ENCODE measurements at places on chromosomes 1 and 21.

DNA sequence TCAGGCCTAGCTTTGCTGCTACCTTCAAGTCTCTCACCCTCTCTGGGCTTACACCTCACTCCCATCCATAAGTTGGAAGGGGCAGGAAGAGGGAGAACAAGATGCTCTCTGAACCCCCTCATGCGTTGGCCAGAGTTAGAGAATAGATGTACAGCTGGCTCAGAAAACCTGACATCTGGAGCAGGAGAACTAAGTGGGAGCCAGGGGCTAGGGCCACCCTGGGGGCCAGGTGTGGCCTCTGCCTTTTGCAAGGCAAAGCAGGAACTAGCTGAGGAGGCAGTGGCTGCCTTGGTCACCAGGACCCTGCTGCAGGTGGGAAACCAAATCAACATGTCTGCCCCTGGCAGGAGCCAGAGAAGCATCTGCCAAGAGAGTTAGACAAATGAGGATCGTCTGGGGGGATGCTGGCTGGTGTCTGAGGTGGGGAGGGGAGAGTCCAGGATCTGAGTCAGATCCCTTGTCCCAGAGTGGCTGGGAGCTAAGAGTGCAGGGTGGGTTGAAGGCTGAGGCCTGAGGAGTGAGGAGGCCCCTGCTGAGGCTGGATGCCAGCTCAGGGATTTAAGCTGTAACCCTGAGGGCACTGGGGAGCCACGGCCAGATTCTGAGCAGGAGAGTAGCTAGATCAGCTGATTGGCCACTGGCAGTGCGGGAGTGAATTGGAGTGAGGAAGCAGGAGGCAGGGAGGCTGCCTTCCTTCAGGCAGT lies 115.0 kb downstream of the EPHB2 start:
- no peak for DNase-seq

GRCh38 chr1:80155371-80155770 lies 1148.8 kb upstream of the ADGRL4 start:
- no peak for DNase-seq

DNA sequence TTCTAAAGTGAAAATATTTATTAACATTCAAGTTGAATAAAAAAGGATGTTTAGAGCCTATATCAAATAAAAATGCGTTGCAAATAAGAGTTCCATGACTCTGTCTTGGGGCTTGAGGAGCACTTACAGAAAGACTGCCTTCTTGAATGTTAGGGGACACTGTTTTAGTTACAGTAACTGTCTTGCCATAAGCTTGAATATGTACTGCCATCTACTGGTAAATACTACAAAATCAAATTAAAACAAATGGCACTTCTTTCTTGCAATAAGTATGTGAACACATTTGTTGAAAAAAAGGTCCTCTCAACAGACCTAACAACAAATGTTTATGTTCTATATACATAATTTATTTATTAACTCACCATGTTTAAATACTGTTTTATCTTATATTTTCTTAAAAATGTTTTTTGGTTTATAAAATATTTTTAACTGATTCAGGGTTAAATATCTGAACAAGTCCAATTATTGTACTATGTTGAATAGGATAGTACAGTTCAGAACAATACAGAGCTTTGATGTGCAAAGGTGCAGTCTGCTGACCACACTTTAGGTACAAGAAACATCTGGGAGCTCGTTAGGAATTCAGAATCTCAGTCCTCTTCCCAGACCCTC lies 199.5 kb downstream of the LRRIQ3 start:
- no peak for DNase-seq

DNA sequence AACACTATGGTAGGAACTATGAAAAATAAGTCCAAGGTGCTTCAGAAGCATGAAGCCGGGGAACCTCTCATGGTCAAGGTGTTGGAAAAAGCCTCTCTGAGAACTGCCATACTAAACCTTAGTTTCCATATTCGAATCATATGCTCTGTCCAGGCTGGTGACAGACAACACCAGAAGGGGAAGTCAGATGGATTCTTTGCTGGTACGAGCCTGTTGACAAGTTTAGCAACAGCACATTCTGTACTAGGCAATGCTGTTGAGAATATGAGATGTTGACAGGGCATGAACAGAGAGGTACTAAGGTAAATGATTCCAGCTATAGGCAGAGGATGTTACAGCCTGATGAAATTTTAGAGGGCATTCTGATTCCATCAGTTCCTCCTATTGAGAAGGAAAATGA lies 461.3 kb upstream of the ZRANB2 start:
- no peak for DNase-seq

GRCh38 chr1:214604523-214604922 lies 1.5 kb downstream of the CENPF start:
- DNase-seq, result no peak

DNA sequence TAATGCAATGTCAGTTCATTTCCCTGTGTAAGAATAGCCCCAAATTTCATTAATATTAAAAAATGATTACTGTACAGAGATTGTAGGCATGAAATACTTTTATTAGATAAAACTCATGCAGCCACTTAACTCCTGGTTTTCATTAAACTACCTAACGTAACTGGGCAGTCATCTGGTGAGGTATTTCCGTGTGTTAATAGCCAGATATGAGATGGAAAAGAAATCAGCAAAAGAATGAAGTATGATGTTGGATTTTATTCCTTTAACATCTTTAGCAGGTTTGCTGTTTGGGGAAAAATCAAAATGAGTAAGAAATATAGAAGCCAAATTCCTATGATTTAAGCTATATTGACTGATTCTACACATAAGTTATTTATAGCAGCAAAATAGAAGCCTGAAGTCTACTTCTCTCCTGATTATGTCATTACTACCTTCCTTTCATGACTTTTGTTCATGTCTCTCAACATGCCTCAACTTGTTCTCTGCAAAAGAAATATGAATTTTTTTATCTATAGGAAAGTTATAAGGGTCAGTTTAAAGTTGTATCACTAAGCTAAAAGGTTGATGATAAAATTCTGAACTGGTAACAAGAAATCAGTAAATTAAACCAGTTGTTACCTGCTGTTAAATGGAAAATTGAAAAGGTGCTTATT lies 42.6 kb downstream of the CCDC18 start:
- no peak for DNase-seq

DNA sequence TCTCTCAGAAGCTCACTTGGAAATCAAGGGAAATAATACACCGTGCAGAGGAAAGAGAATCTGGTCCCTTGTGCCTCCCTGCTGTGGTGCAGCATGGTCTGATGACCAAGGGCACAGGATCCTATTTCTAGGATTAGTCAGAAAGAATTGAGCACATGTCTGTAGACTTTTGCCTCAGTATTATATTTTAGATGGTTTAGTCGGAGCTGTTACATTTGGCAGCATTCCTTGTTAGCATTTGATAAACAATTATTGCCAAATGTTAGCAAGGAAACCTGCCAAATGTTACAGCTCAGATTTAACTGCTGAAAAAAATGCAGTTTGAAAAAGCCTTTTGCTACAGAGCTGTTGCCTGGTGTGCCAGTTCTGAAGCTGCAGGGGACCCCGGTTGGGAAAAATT lies 183.5 kb upstream of the DPYD start:
- DNase-seq, result no peak

- DNase-seq, result no peak
Measured at GRCh38 chr1:62991152-62991551, 207.2 kb downstream of the ATG4C start.

DNA sequence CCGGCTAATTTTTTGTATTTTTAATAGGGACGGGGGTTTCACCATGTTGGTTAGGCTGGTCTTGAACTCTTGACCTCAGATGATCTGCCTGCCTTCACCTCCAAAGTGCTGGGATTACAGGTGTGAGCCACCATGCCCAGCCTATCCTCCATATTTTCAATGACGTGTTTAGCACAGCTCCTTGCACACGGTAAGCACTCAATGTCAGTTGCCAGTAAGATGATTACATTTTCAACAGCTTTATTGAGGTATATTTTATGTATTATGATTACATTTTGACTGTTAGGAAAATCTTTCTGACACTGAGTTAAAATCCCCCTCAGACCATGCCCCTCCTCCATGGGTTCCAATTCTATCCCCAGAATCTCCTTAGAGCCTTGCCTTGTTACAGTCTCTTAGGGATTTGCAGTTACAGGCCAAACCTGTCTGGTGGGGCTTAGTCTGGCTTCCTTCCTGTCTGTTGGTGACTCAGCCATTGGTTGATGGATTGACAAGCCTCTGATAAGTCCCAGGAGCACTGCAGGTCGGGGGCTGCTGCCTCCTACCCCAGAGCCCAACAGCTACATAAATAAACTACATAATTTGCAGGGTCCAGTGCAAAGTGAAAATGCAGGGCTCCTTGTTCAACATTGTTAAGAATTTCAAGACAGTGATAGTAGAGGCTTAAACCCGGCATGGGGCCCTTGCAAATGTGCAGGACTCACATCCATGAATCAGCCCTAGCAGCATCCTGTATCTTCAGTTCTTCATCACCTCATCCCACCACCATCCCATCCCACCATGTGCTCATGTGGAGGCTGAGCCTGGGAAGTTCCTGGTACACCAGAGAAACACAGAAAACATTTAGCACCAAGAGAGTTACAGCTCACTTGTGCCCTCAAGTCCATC lies 23.4 kb downstream of the COA7 start:
- no peak for DNase-seq

DNA sequence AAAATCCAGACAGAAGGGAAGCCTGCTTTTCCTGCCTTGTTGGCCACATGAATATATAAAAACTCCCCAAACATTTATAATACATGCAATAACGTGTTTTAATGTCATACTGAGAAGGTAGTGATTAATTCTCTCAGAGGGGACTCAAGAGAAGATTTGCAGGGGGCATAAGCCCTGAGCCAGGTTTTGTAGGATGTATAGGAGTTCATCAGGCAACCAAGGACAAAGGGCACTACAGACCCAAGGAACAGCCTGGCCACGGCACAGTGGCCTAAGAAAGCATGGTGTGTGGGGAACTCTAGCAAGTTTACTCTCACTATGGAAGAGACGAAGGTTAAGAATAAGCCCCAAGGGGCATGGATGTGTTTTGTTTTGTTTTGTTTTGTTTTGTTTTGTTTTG lies 15.4 kb upstream of the TNNI1 start:
- DNase-seq, result no peak

- DNase-seq, result no peak
Measured at GRCh38 chr1:97139512-97139911, 417.9 kb downstream of the PTBP2 start.

DNA sequence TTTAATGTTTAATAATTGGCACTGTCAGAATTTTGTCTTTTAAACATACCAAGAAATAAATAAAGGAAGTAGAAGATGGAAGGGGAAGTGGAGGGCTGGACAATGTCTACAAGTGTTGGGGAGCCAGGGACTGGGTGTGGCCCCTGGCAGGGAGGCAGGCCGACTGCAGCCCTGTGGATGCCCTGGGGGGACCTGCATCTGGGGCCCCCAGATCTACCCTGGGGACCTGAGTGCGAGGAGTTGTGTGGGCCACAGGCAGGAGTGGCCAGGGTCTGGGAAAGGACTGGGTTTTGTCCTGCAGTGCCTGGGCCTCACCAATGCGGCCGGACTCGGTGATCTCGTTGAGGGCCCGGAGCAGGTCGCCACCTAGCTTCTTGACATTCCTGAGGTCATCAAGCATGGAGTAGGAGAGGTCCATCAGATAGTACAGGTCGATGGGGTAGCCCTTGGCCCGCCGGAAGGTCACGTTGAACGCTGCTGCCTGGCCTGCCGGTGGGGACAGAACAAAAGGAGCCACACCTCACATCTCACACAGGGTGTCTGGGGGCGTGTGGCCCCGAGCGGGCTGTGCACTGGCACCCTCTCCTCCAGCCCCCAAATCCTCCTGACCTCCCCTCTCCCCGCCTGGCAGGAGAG lies 17.5 kb downstream of the ITGB2 start:
- no peak for DNase-seq

DNA sequence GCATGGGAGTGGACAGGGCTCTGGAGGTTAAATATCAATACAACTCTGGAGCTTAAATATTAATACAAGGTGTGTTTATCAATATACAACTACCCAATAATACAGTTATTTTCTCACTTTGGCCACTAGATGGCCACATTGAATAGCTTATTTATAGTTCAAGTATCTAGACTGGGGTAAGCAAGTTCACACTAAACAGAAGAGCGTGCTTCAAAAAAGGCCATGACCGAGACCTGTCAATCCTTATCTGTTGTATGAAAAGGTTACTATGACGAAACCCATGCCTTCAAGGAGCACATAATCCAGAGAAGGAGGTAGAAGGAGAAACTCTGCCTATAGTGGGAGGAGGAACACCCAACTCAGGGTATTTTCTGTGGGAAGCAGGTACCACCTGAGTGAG lies 29.1 kb downstream of the CHML start:
- no peak for DNase-seq

DNA sequence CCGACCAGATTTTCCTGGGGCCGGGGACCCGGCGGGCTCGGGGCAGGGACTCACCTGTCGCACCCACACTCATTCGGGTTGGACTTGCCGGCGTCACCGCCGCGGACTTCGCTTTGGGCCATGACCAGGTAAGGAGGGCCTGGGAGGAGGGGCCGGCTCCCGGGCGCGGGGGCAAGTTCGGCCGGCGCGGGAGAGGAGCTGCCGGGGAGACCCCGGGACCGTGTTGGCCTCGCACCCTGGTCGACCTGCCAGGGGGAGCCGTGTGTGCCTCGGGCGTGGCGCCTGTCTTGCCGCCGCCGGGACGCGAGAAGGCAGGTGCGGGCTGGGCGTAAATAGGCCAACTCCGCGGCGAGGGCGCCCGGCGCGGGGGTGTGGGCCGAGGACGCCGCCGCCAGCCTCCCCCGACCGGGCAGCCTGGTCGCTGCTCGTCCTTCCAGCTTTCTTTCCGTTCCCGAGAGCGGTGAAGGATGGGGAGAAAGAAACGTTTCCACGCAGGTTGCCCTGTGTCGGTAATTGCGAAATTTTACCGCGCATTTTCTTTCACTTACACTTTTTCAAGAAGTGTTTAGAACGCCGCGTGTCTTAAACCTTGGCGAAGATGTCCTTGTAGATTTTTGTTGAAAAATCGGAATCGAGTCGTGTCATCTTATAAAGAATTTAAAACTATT lies 558 bp downstream of the USP1 start:
- peak; percentile 31 for DNase-seq

DNA sequence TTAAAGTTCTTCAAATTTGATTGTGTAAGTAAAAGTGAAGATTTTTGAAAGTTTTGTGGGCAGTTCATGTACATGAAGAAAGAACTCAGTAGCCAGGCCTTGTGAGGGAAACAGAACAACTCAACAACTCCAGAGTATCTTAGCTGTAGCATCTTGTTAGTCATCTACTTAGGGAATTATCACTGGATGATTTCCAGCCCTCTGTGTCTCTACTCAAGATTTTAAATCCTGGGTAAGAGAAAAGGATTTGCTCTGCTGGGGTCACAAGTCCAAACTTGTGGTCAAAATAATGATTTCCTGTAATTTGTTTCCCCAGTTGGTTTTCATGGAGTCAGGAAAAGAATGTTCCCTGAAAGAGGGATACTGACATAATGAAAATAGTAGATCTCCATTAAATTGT lies 8.2 kb downstream of the OR10T2 start:
- DNase-seq, result no peak

- DNase-seq, result no peak
Measured at GRCh38 chr21:44751186-44751798, 39.9 kb upstream of the TSPEAR start.

Measured in activated gamma-delta T cell treated with Interleukin-2 at 50 U/mL for 16 hours (primary cell).